Breast epithelium (tissue), 4 donors: ENCODE measurements at places on chromosomes 2 and 18.

DNA sequence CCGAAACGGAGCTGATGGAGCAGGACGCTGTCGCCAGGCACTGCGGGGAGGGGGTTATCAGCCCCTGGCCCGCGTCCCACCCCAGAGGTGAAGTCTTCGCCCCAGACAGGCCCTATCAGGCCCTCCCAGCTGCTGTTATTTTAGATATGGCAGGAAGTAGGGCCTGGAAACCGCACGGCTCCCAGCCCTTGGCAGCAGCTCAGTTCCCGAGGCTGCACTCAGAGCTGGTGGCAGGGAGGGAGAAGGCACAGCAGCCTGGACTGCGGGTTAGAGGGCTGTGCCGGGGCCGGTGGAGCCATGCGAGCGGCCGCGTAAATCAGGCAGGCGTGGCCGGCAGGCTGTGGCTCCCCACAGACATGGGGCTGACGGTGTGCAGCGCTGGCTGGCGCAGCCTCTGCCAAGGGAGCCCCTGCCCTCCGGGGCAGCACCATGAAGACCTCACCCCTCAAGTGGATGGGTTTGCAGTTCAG lies 111.4 kb downstream of the NFATC1 start:
- H3K4me3 ChIP-seq = peak overlapping the region; percentile 69
- H3K27me3 ChIP-seq = no peaks in the 10 kb centered on the region
- no peaks in the 10 kb centered on the region for H3K36me3 ChIP-seq
- H3K27ac ChIP-seq = peak overlapping the region; percentile 84
- H3K4me1 ChIP-seq = no peaks in the 10 kb centered on the region

DNA sequence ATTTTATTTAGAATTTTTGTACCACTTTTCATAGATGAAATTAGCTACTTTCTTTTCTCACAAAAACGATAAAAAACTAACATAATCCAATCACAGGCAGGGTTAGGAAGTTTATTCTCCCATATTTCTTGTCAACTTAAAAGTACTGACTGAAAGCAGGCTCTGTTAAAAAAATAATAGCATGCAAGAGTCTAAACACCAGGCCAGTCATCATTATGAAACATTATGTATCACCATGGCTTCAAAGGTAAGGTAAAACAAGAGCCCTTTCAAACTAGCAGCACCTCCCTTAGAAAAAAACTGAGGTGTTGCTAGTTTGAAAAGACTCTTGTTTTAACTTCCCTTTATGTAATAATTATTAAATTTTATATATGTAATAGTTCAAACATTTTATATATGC lies 848.0 kb downstream of the RNF144A start:
- H3K4me1 ChIP-seq = no peaks in the 10 kb centered on the region
- no peaks in the 10 kb centered on the region for H3K36me3 ChIP-seq
- no peak overlapping the region for H3K4me3 ChIP-seq
- DNase-seq = no peak
- no peaks in the 10 kb centered on the region for H3K27me3 ChIP-seq

DNA sequence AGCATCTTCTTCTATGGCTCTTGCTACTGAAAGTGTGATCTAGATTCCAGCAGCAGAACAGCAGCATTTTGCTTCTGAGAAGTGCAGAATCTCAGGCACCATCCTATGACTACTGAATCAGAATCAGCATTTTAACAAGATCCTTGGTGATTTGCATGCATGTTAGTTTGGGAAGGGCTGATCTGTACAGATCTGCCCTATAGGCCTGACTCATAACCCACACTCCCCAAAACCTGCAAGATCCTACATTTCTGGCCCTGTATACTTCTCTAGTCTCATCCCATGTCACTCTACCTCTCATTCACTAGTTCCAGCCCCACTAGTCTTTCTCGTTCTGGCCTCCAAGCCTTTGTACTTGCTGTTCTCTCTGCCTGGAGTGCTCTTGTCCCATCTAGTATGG lies 15.7 kb upstream of the DARS1 start:
- DNase-seq = no peak
- no peak overlapping the region for H3K27ac ChIP-seq
- H3K36me3 ChIP-seq = no peaks in the 10 kb centered on the region
- H3K4me1 ChIP-seq = no peaks in the 10 kb centered on the region

DNA sequence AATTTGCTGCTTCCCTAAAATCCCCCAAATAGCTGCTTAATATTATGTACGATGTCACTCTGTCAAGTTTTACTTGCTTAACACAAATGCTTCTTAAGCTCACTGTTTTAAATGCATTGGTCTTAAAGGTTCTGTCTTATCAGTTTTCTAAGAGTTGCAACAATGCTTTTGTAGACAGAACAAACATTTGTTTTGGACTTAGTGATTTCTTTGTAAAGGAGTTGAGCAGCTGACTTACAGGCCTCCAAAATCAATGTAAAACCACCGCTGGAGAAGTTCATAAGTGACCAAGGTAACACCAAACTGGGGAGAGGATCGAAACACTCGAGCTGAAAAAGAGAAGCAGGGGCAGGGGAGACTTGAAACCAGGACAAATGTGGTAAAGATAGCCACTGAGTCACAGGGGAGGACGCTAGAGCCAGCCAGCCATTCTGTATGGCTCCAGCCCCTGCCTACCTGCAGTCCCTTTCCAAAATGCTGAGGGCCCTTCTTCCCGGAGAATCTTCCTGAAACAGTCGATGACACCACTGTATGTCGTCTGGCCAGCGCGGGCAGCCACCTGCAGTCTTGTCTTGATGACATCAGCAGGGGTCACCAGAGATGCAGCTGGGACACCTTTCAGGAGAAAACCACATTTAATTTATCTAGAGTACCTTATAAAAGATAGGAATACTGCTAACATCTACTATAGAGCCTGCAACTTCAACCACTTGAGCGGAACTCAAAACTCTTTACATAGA lies 100.2 kb downstream of the DYNC1I2 start:
- no peaks in the 10 kb centered on the region for H3K27me3 ChIP-seq
- no peak overlapping the region for H3K27ac ChIP-seq
- peaks cover 6% of the 10 kb centered on the region for H3K36me3 ChIP-seq
- no peak overlapping the region for H3K4me3 ChIP-seq

GRCh38 chr18:73124175-73124574 lies 256.4 kb upstream of the NETO1 start:
- no peak for DNase-seq
- peaks cover 3% of the 10 kb centered on the region for H3K36me3 ChIP-seq
- no peak overlapping the region for H3K27ac ChIP-seq
- H3K4me1 ChIP-seq = no peaks in the 10 kb centered on the region

DNA sequence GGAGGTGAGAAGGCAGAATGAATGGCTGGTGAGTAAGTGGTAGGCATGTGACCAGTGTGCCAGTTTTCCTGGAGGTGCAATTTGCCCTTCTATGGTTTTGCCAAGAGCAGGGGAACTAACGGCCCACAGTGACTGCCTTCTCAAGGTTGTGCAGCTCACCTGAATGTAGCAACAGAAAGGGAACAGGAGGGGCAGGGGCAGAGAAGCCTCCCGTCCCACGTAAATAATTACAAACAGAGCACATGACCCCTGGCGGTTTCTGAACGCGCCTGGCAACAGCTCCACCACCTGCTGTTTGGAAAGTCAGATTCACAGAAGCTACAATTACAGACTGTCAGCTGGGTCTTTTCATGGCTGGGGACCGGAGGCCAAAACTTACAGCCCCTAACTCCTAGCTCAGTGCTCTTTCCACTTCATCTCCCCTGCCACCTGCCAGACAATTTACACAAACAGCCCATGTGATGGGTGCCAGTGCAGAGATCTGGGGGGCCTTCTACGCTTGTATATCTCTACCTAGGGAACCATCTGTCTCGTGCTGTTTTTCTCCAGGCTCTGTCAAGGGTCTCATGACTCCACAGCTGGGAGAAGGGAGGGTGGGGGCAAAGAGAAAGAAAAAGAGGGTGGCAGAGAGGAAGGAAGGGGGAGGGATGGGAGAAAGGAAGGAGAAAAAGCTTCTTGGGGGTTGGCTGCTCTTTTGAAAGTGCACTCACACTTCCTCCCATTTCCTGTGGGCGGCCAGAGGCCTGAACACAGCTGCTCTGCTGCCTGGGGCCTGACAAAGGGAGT lies 69.6 kb downstream of the POLR1A start:
- peak overlapping the region; percentile 86 for H3K27ac ChIP-seq
- H3K4me1 ChIP-seq = no peaks in the 10 kb centered on the region
- DNase-seq = no peak
- H3K4me3 ChIP-seq = no peak overlapping the region
- no peaks in the 10 kb centered on the region for H3K36me3 ChIP-seq

GRCh38 chr18:44765456-44765855 lies 84.8 kb downstream of the SETBP1 start:
- H3K4me3 ChIP-seq = no peak overlapping the region
- no peaks in the 10 kb centered on the region for H3K27me3 ChIP-seq
- no peak overlapping the region for H3K27ac ChIP-seq
- H3K36me3 ChIP-seq = no peaks in the 10 kb centered on the region
